ENCODE measurements at places on chromosomes 3 and 15.

DNA sequence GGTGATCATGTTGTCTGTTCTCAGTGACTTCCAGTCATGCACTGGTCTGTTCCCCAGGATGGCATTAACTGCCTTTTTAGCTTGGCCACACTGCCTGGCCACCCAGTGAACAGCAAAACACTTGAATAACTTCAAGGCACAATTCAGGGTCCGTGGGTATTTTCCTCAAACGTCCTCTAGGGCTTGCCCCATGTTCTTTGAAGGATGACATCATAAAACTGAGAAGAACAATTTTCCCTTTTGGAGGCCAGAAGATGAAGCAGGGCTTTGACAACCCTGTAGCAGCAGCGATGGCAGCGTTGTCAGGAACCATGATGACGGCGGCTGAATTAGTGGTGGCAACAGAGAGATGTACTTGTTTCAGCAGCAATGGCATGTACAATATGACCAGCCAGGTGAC, 465.9 kb upstream of the ONECUT1 start:
- DNase-seq, result no peak

DNA sequence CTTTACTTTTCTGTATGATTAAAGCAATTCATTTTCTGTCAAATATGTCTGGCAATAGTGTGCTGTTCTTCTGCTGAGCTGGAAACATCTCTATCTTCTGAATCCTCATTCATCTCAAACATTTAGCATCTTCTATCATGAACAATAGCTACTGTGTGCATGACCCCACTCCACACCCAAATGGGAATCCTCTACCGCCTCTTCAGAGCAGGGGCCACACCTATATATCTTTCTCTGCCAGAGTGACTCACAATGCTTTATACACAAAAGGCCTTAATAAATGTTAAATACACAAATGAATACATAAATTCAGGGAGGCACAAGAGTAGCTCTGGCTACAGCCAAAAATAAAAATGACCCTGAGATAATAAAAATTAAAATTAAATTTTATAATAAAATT, 8.0 kb downstream of the ALDH1A2 start:
- DNase-seq, result no peak

GRCh38 chr3:155853214-155854140, 750 bp downstream of the SLC33A1 start:
- peak; percentile 28 for DNase-seq

DNA sequence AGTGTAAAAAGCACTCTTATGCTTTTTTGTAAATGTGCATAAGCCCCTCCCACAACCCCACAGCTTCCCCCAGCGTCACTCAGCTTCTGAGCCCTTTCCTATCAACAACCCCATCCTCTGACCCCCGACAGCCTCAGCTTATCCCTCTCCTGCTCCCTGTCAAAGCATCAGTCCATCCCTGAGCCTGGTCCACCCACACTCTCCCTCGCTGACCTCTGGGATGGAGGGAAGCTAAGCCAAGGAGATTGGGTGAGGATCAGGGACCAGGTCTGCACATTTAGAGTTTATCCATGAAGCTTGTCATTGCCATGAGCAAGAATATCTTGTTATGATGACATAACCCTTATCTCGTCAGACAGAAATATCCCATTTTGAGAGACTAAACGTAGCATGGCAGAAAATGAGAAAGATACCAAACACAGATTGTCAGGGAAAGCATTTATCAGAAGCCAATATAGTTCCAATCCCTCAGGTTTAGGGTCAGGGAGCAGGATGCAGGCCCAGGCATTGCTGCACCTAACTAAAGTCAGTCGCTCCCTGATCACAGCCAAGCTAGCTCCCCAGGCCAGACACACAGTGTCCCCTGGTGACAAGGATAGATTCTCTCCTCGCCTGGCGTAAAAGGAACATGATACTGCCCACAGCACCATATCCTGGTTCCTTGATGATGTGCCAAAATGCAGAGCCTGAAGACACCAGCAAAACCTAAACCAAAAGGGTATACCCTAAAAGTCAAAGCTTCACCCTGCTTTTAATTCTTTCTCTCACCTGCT, 66.9 kb downstream of the DCLK3 start:
- DNase-seq, result no peak

DNA sequence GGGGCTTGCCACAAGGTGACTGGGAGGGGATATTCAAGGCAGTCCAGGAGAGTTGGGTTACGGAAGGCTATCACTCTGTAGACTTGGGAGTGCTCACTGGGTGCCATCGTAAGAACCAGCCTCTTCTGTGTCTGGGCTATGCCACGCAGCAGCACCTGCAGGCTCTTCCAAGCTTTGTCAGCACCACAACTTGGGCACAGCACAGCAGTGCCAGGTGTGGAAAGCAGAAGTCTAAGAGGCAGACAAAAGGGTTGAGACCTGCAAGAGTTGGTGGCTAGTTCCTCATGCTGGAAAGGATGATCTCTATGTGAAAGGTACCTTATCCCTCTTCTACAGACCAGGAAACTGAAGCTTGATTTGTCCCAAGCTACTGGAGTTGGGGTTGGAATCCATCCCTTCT, 15.8 kb downstream of the CX3CR1 start:
- no peak for DNase-seq

DNA sequence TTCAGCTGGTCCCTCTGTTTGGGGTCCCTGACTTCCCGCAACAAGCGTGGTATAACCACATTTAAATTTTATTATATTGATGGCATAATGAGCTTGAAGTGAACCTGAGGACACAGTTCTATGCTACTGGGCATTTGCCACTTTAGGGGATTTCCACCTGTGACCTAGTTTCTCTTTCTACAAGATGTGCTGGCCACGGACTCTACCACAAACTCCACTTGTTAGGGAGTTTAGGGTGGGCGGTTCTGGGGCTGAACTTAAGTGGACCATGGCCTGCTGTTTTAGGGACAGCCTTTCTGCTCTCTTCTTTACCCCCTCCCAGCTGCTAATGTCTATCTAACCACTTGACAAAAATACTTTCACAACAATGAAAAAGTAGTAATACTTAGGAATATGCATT, 1199.1 kb downstream of the SI start:
- DNase-seq, result no peak

- DNase-seq, result no peak
These were observed 12.3 kb downstream of the THBS1 start for GRCh38 chr15:39593071-39593655.

DNA sequence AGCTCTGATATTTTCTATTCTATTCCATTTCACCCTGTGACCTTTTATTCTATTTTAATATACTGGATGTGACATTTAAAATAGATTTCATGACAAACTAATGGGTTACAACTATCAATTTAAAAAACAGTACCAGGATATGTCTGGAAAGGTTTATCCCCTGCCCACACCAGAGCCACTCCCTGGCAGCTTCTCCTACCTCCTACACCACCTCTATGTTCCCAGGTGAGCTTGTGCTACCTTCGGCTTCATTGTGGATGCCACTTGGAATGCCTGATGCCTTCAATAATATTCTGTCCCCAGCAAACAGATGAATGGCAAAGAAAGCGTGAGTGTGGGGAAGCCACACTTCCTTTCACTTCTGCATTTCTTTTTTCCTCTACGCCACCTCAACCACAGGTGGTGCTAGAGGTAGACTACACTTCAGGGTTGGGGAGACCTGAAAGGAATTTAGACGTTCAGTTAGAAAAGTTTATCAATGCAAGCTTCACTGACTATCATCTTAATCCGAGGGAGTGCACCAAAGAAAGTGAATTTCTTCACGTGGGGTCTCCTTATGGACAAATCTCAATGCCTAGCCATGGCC, 213.0 kb downstream of the SSR3 start:
- no peak for DNase-seq

GRCh38 chr3:12925648-12926047, 84.3 kb upstream of the RPL32 start:
- DNase-seq, result no peak

DNA sequence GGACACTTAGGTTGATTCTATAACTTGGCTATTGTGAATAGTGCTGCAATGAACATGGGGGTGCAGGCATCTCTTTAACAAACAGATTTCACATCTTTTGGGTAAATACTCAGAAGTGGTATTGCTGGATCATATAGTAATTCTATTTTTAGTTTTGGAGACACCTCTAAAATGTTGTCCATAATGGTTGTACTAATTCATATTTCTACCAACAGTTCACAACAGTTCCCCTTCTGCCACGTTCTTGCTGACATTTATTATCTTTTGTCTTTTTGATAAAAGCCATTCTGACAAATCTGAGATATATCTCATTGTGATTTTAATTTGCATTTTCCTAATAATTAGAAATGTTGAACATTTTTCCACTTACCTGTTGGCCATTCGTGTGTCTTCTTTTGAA, 19.5 kb downstream of the CX3CR1 start:
- DNase-seq, result no peak

DNA sequence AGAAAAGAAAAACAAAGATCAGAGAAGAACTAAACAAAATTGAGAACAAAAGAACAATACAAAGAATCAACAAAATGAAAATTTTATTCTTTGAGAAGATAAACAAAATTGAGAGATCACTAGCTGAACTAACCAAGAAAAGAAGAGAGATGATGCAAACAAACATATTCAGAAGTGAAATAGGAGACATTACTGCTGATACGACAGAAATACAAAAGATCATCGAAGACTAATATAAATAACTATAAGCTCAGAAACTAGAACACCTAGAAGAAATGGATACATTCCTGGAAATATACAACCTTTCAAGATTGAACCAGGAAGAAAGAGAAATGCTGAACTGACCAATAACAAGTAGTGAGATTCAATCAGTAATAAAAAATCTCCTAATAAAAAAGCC, 533.1 kb upstream of the PPP2R3A start:
- DNase-seq, result no peak

- no peak for DNase-seq
These were observed 13.5 kb downstream of the HERC1 start for GRCh38 chr15:63820210-63820609.

DNA sequence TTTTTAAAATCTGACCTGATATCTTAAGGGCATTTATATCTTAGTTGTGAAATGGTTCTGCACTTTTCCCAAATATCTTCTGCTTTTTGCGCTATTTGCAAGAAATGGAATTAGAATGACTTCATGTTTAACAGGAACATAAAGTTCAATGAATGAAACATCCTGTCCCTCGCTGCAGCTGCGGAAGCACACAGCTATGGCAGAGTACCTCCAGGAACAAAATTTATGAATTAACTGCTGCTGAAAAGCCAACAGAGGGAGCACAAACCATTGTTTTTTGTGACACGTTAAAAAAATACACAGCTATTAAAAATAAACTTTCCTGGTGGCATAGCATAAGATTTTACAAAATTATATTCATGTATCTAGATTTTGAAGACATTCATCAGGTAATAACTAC, 404.4 kb upstream of the MDFIC2 start:
- DNase-seq, result no peak

DNA sequence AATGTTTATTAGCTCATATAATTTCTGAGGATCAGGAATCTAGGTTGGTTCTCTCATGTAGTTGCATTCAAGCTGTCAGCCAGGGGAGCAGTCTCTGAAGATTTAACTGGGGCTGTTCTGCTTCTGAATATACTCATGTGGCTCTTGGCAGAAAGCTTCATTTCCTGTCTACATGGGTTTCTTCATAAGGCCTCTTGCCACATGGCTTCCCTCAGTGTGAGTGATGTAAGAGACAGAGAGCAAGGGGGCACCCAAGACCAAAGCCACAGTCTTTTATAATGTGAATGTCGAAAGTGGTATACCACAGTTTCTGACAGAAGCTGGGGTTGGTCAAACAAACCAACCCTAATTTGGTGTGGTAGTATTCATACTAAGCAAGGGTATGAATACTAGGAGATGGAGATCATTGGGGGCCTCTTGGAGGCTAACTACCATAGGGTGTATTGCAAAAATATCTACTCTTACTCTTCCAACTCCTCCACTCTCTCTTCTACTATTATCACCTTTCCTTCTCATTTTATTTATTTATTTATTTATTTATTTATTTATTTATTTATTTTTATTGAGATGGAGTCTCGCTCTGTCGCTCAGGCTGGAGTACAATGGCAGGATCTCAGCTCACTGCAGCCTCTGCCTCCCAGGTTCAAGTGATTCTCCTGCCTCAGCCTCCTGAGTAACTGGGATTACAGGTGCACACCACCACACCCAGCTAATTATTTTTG, 123.8 kb downstream of the B3GALNT1 start:
- no peak for DNase-seq

GRCh38 chr3:134881305-134881704, 86.2 kb downstream of the EPHB1 start:
- DNase-seq, result no peak

GRCh38 chr3:2944628-2945027, 165.5 kb downstream of the IL5RA start:
- no peak for DNase-seq

DNA sequence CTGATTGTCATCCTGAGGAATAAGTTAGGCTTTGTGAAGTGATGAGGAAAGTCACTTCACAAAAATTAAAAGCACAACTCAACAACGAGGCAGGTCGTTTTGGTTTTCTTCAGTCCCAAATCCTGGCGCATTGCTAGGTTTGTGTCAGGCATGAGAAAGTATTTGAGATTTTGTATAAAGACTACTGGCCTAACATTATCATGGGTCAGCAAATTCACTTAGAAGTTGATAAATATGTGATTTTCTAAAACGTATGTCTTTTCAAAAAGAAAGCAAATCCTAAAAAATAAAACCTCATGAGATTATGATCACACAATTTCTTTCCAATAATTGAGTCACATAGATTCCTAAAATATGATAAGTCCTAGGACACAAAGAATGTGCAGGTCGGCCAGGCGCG, 395.8 kb upstream of the RORA start:
- DNase-seq, result no peak

DNA sequence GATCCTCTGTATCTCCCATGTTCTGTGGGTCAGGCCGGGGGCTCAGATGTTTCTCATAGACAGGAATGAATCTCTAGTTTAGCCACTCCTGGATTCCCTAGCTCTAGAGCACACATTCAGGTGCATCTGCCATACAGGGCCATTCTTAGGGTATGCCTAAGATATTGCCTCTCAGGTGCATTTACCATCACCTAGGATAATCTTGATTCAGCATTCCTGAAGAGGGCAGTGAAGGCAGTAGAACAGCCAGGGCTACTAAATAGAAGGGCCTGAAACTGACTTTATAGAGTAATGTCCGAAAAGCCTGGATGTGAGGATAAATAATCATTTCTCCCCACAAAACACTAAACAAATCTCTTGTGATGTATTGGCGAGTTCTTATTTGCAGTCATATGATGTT, 882.0 kb downstream of the AGBL1 start:
- DNase-seq, result no peak

DNA sequence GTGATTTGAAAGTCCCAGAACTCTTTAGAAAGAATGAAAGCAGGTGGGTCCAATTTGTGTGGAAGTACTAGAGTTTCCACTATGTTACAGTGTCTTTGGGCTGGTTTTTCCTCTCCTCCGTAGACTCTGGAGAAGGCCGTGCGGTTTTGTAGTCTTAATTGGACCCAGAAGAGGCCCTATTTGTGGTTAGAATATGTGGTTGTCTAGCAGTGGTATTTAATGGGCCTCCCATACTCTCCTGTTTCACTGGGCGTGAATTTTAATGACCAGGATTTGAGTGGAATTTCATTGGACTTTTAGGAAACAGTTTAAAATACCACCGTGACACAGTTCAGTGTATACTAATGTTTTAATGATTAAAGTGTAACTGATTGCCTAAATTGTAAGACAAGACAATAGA, 182.3 kb downstream of the BBX start:
- DNase-seq, result no peak

- DNase-seq, result no peak
These were observed 194.1 kb downstream of the MEX3B start for GRCh38 chr15:81851757-81852156.
